ENCODE measurements at places on chromosomes 7 and 10.

DNA sequence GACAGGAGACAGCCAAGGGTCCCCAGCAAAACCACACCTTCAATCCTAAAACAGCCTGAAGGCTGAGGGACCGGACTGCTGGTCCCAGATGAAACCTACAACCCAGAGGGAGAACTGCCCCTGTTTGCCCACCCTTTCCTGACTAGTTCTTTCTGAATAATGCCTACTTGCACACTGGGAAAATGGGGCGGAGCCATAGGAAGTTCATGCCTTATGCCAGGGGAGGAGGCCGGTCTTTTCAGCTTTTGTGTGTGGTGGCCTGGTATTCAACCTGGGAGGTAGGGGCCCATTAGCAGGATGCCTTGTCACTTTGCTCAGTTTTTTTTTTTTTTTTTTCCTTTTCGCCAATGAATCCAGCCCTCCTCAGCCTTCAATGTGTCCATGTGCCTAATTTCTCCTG, 20.7 kb downstream of the TOMM7 start:
- no peak for DNase-seq

- DNase-seq: no peak
These were observed 6.1 kb upstream of the FGL2 start for GRCh38 chr7:77205706-77206105.

DNA sequence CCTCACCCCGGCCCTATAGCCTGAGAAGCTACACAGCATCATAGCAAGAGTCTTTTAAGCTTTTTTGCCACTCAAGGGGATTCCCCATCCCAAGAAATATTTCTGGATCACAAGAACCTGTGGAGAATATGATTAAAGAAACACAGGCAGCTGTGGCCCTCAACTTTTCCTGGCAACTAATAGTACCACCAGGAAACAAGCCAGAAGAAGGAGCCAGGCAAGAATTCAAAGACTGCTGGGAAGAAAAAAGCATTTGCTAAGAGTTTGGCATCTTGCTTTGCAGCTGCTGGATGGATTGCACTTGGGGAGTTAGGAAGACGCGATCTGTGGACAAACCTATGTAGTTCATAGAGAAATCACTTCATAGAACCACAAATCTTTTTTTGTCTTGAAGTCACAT, 437.8 kb downstream of the PLXDC2 start:
- DNase-seq: no peak

- DNase-seq: no peak
These were observed 27.8 kb downstream of the NHLRC2 start for GRCh38 chr10:113882240-113882639.

DNA sequence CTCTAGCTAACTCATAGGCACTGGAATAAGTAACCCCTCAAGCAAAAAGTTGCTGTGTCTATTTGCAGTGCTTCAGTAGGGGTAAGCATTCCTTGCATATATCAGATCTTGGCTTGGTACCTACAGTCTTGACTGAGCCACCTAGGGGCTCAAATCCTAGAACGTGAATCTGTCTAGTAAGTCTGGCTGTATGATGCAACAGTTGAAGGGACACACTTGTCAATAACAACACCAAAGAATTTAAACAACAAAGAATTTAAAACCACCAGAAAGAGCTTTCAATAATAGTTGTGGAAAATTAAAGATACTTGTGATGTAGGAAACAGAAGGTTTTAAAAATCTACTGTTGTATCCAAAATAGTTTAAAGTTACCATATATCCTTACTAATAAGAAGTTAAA, 65.4 kb downstream of the EBLN1 start:
- DNase-seq: no peak

DNA sequence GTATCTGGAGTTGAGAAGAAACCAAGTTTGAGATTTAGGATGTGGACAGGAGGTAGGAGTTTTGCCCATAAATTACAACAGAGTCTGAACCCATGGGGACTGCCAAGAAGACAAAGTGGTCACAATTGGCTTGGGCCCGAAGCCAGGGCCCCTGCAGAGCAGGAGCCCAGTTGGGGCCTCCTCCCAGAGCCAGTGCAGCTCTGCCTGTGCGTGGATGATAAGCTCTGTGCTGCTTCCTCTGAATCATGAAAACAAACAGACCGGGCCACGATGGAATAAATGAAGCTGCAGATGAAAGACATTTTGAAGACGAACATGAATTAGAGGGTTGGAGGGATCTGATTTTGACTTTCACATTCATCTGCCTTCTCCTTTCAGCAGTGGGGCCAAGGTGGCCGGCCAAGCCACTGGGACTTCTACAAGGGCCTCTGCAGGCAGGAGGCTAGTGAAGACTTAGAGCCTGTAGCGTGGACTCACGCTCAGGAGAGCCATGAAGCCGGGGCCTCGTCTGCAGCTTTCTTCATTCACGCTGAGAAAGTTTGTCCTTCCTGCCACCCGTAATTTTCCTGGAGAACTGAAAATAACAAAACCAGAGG, 156.8 kb upstream of the LYZL1 start:
- no peak for DNase-seq

DNA sequence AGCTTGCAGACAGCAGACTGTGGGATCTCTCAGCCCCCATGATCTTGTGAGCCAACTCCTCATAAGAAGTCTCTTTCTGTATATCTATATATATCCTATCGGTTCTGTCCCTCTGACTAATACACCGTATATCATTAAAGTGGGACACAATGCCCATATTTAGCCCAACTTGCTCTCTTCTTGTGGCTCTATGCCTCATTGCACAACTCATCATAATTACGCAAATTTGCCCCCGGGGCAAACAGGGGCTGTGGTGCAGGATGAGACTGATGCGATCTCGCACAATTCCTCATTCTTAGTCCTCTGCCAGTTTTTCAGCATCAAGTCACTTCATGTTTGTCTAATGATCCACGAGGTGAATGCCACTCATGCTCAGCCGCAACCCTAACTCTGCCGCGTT, 183.2 kb downstream of the PRPF18 start:
- DNase-seq: no peak

DNA sequence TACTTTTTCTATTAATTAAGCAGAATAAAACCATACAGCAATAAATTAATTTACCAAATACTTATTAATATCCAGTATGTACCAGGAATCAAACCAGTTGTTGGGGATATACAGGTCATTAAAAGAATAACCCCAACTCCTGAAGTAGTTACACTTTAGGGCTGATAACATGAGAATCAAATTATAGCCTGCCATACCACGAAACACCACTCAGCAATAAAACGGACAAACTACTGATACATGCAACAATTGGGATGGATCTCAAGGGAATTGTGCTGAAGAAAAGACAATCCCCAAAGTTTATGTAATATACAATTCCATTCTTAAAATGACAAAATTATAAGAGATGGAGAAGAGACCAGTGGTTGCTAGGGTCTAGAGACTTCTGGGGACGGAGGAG, 22.7 kb downstream of the MCMBP start:
- no peak for DNase-seq

- DNase-seq: no peak
These were observed 1028.7 kb downstream of the XPNPEP1 start for GRCh38 chr10:108894402-108895301.

DNA sequence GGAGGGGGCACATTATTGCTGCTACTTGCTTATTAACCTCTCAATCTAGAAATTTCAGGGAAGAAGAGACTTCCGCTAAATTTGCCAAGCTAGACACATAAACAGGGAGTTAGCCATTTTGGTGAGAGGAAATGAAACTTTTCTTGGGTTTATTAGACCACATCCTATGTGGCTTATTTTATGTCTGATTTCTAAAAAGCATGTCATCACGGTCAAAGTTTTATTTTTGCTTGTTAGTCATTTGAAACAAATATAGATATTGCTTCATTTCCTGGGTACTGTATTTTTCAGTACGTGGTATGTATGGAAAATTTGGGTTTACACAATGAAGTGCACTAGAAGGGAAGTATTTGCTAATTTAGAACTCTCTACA, 144.1 kb downstream of the TCF7L2 start:
- no peak for DNase-seq

- no peak for DNase-seq
These were observed 3.7 kb downstream of the IKZF1 start for GRCh38 chr7:50308203-50308531.

- DNase-seq: no peak
These were observed 78.1 kb upstream of the GLI3 start for GRCh38 chr7:42315103-42315502.

- DNase-seq: no peak
These were observed 27.3 kb upstream of the CYP3A5 start for GRCh38 chr7:99707096-99707495.

DNA sequence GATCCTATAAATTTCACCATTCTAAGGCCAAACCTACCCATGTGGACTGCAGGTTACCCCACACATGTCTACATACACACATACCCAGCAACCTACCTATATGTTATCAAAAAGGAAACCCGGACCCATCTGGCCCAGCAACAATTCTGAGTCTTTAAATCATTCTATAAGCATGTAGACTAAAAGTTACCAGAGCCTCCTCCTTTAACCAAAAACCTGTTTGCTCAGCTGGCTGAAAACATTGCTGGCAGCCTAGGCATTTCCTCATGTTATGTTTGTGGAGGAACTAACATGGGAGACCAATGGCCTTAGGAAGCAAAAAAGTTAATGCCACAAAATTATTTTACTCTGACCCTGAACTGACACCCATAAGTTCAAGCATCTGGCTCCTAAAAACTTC, 5.3 kb upstream of the ADCK2 start:
- DNase-seq: no peak

DNA sequence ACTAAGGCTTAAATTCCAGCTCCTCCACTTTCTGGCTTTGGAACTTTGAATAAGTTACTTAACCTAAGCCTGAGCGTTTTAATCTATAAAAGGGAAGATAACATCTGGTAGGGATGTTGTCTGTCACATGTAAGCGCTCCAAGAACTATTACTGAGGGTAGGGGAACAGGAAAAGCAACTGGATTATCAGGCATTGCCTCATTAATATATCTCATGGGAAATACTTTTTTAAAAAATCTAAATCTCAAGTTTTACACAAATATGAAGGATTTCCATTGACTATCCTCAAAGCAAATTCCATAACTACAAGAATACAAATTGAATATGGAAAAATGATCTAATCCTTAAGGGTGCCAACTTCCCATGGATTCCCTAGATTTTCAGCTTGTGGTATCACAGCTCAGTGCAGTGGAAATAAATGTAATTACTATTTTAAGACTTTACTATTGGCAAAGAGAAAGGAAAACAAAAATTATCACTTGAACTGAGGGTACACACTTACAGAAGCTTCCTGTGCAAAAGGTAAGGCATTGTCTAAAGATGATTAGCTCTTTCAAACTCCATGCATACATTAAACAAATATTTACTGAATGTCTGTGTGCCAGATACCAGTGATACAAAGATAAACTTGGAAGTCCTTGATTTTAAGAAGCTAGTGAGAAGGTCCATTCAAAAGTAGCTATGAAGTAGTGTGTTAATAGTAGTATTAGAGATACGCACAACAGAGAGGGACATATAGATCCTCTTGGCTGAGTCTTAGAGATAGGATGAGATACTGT, 38.4 kb downstream of the NT5C2 start:
- no peak for DNase-seq

Measured in C1 segment of cervical spinal cord (tissue), 14 donors.